Left renal cortex interstitium (tissue), 4 donors: ENCODE measurements at places on chromosomes 12 and 14.

- DNase-seq = no peak
These were observed 820 bp downstream of the BICDL1 start for GRCh38 chr12:119989731-119990381.

GRCh38 chr12:93938317-93938716, 210.1 kb upstream of the PLXNC1 start:
- no peak for DNase-seq

DNA sequence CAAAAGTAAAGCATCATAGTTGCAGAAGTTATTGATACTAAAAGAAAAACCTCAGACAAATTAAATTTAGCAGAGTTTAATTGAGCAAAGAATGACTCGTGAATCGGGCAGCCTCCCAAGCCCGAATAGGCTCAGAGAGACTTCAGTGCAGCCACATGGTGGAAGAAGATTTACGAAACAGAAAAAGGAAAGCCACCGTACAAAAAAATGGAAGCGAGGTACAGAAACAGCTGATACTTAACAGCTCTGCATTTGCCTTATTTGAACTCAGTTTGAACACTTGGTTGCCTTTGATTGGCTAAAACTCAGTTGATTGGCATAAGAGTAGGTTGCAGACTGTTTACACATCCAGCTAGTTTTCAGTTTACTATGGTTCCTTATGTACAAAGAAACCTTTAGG, 12.9 kb downstream of the TTC9 start:
- no peak for DNase-seq

DNA sequence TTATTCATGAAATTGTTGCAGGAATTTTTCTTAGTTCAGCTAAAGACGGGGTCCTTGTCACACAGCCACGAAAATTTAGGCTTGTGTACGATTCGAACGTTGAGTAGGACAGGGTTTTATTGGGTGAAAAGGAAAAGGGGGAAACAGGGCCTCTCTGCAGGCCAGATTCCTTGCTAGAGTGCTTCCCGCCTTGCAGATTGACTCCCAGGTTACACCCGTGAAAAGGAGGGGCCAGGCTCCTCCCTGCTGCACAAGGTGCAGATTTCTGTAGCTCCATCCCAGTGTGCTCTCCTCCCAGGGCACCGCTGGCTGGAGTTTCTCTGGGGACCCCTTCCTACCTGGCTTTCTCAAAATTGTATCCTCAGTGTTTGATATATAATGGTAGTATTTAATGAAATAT, 221.5 kb downstream of the ERC1 start:
- DNase-seq = no peak

DNA sequence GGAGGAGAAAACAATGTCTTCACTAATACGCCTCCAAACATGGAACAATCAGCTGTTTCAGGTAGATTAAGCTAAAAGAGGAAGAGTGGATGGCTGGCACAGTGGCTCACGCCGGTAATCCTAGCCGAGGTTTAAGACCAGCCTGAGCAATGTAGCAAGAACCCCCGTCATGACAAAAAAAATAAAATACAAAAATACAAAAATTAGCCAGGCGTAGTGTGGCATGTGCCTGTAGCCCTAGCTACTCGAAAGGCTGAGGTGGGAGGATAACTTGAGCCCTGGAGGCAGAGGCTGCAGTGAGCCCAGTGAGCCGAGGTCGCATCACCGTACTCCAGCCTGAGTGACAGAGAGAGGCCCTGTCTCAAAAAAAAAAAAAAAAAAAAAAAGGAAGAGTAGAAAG, 1.2 kb upstream of the MED13L start:
- no peak for DNase-seq

GRCh38 chr14:104436741-104437701, 142.5 kb upstream of the C14orf180 start:
- no peak for DNase-seq

GRCh38 chr14:77145975-77146740, 4.6 kb upstream of the ZDHHC22 start:
- no peak for DNase-seq

GRCh38 chr12:88325816-88326189, 183.7 kb downstream of the TMTC3 start:
- DNase-seq = no peak
